ENCODE measurements at places on chromosomes 2 and 18.

DNA sequence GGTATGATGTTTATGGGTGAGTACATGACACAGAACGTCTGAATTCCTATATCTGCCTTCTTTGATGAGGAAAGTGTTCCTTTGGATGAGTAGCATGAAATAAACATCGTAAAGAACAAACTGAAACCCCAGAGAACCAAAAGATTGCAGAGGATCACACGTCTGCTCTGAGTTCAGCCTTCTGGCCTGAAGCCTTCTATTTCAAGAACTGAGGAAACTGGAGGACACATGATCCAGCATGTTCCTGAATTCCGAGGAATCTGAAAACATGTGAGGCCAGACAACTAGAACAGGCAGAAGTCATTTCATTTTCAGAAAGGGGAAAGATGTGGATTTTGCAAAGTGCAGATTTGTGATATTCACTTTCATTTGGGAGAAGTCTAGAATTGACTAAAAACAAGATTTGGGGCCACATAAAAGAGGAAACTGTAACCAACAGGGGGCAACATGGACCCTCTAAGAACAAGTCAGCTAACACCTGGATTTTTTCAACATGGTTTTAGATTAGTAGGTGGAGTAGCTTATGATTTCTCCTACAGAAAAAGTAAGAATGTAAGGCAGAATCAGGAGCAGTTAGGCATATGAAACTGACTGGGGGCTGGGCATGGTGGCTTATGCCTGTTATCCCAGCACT lies 8.3 kb downstream of the SULT6B1 start:
- DNase-seq: no peak

- DNase-seq: no peak
These were observed 166.6 kb upstream of the NCKAP5 start for GRCh38 chr2:133734716-133735495.

GRCh38 chr2:238528953-238529781 lies 102.4 kb downstream of the ASB1 start:
- no peak for DNase-seq

DNA sequence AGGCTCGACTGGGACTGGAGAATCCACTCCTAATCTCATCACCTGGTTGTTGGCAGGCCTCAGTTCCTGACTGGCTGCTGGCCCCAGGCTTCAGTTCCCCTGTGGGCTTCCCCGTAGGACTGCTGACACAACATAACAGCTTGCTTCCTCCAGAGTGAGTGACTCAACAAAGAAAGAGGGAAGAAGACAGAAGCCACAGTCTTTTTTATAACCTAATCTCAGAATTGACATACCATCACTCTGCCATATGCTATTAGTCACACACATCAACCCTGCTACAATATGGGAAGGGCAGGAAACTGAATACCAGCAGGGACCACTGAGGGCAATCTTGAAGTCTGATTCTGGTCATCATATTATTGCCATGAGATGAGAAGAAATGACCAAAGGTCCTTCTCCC lies 76.8 kb upstream of the SLC14A2 start:
- DNase-seq: no peak

DNA sequence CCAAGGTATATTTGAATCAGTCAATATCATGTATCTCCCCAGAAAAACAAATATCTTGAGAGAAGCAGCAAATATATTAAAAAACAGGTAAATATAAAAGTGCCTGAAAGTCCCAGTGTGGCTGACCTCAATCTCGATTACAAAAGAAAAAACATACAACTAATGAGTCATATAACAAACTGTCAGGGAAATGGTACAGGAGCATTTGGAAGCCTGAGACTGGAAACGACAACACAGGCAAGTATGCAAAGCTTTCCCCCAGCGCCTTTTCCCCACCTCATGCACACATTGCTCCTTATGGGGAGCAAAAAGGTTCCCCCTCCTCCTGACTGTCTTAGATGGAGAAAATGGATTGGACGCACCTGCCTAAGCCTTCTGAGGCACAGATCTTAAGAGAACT lies 230.7 kb downstream of the TMX3 start:
- no peak for DNase-seq

Data from GM12864 (cell line).